ENCODE measurements at places on chromosomes 3 and 15.

DNA sequence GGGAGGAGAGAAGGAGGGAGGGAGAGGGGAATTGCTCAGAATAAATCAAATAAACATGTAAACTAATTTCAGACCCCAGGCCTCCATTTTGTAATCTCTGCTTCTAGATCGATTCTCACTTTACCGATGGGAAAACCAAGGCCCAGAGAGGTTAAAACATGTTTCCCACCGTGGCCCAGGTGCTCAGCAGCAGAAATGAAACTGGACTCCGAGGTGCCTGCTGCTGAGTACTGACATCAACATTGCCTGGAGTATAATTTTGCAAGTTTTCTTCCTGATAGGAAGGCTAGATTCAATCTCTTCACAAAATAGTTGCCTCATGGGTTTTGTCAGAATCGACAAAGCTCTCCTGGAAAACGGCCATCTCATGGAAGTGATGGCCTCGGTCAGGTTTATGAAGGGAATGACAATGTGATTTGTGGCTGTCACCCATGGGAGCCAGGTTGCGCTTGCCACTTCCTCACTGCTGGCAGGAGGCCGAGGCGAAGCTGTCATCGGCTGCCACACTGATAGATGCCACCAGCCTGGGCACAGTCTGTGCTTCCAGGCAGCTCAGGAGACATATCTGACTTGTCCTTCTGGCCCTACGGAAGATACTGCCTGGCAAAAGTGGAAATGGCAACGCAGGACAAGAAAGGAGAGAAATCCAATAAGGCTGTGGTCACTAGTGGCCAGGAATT is 133.1 kb upstream of the LRRN1 start:
- no peak for DNase-seq

- no peak for DNase-seq
Observed at GRCh38 chr15:64596701-64597476, 136.5 kb downstream of the ZNF609 start.

DNA sequence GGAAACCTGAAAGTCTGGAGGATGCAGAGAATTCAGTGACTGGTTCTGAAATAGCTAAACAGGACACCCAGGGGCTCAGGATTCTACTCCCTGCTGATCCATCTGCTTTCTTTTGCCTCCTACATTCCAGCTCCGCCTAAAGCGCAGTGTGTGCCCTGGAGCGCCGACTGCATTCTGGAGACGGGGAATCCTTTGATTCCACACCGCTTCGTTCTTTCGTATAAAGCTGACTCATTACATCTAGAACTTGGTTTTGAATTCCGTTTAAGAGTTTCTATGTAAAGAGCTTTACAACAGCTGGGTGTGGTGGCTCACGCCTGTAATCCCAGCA is 61.8 kb downstream of the SENP2 start:
- DNase-seq, result no peak

- no peak for DNase-seq
Observed at GRCh38 chr15:69958496-69959084, 139.1 kb downstream of the TLE3 start.

GRCh38 chr3:134937256-134938028 is 142.4 kb downstream of the EPHB1 start:
- DNase-seq, result no peak

DNA sequence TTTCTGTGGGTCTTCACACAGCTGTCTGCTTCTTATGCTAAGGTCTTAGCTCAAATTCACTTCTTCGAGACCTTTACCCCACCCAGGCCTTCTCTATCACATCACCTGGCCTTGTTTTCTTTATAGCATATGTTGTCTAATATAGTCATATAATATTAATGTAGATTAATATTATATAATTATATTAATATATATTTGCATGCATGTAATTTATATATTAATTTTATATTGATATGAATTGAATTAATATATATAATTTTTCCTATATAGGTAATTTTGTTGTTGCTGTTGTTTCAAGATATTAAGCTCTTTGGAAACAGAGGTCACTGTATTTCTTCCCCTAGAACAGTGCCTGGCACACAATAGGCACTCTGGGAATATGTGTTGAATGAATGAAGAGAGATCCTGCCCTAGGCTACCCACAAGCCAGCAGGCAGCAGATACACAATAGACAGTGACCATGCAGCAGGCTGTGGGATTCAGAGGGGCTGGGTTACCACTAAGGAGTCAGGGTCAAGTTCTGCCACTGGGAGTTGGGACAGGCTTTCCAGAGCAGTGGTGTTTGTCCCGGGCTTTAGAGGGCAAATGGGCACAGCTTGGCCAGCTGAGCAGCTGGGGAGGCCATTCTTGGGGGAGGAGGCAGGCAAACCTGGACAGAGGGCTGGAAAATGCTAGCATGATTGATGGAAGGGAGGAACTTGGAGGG is 126.3 kb downstream of the DNAJB8 start:
- no peak for DNase-seq

GRCh38 chr3:123335007-123335670 is 113.8 kb downstream of the ADCY5 start:
- DNase-seq, result no peak

- DNase-seq, result no peak
Observed at GRCh38 chr15:71276336-71276665, 161.0 kb downstream of the THSD4 start.

DNA sequence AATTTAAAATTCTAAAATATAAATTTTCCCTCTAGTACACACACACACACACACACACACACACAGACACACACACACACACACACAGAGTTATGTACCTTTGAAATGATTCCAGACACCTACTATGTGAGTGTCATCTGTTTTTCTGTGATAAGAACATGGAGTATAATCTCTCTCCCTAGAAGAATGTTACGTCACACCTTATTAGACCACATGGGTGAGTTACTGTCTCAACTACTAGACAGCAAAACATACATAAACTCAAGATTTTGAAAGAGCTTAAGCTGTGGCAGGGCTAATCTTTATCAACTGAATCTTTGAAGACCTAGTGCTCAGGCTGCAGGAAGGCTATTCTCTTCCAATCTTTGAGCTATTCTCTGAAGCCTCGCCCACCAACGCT is 385.9 kb upstream of the BCHE start:
- no peak for DNase-seq

GRCh38 chr15:32844118-32844711 is 126.4 kb downstream of the GREM1 start:
- DNase-seq, result no peak

- no peak for DNase-seq
Observed at GRCh38 chr3:158354713-158355112, 216.3 kb upstream of the MLF1 start.

DNA sequence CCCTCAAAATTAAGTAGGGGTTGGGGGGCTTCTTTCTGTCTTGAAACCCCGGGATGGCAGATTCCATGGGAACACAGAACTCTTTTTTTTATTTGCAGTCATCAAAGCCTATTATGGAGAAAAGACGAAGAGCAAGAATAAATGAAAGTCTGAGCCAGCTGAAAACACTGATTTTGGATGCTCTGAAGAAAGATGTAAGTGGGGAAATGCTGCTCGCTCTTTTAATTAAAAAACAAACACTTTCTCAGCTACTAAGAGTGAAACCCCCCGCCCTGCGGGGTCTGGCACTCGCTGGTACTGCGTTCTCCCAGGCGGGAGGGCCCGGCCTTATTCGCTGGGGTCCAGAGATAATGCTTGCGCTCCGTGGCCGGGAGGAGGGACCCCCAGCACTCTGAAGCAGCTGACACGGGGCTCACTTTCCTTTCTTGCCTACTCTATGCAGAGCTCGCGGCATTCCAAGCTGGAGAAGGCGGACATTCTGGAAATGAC is 615 bp downstream of the HES1 start:
- no peak for DNase-seq

DNA sequence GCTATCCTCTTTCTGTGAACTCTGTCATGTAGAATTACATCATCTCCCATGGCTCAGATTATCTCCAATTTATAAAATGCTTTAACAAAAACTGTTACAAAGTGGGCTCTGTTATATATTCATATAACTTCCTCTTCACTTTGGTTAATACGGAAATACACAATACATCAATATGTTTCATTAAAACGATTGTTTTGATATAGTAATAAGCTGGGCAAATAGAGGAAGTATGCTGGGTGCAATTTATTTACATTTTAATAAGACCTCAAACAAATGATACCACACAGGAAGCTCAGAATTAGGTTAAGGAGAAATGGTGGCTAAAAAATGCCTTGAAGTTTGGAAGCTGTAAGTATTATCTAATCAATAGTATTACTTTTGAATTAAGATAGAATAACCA is 331.0 kb downstream of the ZBTB20 start:
- DNase-seq, result no peak

- DNase-seq, result no peak
Observed at GRCh38 chr3:179962629-179963387, 73.9 kb downstream of the PEX5L start.

DNA sequence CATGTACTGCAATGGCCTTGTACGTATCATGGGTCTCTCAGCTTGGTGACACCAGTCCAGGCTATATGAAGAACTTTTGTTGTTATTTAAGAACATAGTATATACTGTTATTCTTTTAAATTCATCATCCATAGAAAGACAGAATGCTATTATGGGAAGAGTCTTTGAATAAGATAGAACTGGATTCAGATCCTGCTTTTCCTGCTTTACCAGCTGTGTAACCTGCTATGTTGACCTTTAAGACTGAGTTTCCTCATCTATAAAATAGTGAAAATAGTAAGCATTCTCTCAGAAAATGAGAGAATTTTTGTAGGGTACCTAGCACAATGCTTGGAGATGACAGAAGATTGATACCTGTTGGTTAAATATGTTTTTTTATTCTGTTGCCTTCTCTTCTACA is 204.1 kb upstream of the TBL1XR1 start:
- DNase-seq, result no peak

DNA sequence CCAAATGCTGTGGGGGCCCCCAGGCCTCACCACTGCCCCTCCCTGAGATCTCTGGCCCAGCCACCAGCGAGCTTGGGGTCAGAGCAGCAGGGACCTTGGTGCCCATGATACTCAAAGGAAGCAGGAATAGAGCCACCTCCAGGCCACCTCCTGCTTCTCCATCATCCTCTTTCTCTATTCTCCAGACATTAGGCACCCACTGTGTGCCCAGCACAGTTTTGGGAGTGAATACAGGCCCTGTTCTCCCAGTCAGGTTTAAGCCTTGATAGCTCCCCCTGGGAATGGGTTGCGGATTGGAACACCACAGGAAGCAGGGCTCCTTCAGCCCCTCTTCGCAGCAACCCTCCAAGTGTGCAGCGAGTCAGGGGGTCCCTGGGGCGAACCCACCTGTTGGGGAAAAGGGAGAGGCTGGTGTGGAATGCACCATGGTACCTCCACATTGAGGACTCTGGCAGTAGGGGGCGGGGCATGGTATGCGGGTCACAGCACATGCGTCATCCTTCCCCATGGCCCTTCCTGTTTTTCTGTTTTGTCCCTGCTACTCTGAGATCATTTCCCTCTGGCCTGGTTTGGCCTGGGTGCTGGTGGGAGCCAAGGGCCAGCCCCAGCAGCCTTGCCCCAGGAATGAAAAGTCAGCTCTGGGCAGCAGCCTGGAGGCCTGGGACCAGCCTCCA is 14.2 kb upstream of the SEMA3B start:
- DNase-seq, result no peak

GRCh38 chr15:65902373-65902772 is 33.1 kb downstream of the RAB11A start:
- no peak for DNase-seq

- no peak for DNase-seq
Observed at GRCh38 chr3:58055314-58055713, 47.1 kb downstream of the FLNB start.

GRCh38 chr15:58931987-58932588 is 1.4 kb downstream of the SLTM start:
- DNase-seq, result no peak

DNA sequence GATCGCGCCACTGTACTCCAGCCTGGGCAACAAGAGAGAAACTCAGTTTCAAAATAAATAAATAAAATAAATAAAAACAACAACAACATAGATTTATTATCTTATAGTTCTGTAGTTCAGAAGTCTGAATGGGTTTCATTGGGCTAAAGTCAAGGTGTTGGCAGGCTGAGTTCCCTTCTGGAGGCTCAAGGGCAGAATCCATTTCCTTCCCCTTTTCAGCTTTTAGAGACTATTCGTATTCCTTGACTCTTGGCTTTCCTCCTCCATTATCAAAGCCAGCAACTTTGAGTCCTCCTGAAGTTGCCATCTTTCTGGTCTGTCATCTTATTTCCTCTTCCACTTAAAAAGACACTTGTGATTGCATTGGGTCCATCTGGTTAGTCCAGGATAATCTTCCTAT is 12.1 kb downstream of the BLM start:
- no peak for DNase-seq

DNA sequence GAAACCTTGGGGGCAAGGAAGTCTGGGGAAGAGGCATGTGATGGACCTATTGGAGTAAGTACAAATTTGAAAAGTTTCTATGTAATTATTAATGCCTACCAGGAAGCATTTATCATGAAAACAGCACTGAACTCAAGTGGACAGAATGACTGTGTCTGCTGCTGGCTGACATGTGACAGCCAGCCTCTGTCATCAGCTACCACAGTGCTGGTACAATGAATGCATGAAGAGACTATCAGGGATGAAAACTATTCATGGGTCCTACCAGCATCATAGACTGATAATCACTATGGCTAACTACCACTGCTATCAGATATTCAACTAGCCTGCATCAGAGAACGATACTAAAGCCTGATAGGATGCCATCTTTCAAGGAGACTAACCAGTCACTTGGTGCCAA is 193.5 kb downstream of the RAP2B start:
- DNase-seq, result no peak

- no peak for DNase-seq
Observed at GRCh38 chr3:133973249-133973980, 56.3 kb downstream of the SLCO2A1 start.

DNA sequence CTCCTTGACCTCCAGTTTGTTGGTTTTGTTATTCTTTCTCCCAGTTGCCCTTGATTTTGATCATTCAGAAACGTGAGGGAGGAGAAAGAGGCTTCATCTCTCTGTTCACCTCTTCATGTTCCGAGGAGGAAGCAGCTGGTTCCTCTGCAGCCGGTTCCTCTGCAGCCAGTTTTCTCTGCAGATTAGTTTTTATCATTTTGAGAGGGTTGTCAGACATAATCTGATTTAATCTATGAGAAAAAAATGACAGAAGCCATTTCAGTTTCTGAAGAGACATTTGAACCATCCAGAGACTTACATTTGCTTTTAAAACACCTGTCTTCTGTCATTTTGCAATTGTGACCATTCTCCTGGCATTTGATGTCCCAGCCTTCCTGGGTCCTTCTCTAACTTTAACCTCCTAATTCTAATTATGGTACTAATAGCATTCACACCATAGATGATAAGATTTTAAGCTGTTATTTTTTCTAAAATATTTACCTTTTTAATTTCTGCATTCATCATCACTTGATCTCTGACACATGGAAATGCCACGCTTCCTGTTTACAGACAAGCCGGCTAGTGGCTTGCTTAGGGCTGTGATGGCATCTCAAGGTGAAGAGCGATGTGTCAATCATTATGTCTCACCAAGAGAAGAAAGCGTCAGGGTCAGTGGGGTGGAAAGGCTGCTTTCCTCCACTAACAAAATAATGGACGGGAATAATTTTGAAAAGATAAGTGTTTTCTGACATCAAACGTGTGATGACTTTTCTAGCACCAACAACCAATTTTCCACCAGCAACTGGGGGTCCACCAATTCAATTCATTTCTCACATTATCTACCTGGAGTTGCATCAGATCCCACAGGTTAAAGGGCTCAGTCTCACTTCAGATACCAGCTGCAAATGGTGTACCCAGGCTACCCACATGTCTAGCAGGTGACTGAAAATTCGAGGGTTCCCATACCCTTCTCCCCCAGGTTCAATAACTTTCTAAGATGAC is 76.4 kb downstream of the CHRNA7 start:
- DNase-seq, result no peak

- no peak for DNase-seq
Observed at GRCh38 chr3:55489798-55490132, 2.7 kb upstream of the WNT5A start.

All from Panc1 (cell line).